ENCODE measurements at places on chromosomes 4 and X.

DNA sequence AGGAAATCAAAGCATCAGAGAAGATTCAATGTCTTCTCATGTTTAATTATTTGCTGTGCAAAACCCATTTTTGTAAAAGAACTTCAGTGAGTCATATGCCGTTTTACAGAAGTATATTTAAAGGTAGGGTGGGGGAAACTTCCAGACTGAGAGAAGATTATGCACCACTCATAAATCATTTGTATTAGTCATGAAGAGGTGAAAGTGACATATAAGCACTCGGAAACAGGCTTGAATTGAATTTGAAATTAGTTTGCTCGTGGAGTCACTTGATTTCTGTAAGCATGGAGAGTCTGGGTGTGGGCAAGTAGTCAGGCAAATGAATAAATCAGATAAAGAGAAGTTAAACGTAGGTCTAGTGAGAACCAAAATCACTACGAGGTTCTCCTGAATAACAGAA lies 335.1 kb downstream of the ANK2 start:
- DNase-seq = no peak

DNA sequence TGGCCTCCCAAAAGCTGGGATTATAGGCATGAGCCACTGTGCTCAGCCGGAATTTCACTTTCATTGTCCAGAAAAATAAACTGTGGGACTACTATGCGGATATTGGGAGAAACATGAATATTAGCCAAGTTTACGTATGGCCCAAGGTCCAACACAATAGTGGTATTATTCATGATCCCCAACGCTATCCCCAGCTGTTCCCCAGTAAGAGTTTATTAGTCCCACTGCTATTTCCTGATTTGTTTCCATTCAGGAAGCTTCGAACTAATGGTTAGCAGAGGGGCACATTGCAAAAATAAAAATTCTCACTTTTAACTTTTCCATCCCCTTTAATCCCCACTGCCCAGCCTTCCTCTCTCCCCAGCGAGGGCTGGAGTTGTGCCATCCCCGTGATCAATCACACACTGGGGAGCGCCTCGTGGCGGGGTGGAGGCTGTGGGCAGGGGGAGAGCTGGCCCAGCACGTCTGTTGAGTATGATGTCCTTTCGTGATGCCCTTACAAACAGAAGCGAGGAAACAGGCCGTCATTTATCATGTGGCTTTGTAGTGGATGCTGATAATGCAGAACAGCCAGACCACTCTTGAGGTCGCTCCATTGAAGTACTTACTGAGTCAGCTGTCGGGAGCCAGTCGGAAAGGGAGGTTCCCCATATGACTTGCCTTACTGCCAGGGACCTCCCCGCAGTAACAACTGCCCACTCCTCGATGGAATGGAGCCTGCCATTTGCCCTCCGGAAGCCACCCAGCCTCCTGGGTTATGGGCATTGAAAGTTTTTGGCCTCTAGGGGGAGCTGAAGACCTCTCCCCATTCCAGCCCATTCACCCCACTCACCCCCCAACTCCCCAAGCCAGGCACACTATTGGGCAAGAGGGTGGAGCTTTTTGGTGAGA lies 117.0 kb downstream of the KDR start:
- no peak for DNase-seq

- no peak for DNase-seq
These were observed 7.9 kb upstream of the UGT2B4 start for GRCh38 chr4:69503558-69503957.

- DNase-seq = no peak
These were observed 42.0 kb downstream of the REELD1 start for GRCh38 chr4:146256328-146256727.

DNA sequence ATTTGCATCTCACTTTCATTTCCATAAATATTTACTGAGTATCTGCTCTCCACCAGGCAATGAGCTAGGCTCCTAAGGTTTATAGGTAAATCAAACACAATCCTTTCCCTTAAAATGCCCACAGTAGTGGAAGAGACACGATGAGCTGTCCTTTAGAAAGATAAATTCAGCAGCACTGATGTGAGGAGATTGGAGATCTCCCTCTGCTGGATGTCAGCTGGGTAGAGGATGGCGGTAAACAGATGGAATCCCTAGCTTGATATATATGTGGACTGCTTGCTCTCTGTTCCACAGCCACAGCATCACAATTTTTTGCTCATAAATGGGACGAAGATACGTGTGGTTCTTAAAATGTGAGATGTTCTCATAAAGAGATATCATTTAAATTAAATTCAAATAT lies 216.4 kb upstream of the RASGEF1B start:
- DNase-seq = no peak

GRCh38 chr4:38536716-38537115 lies 127.3 kb upstream of the KLF3 start:
- no peak for DNase-seq

DNA sequence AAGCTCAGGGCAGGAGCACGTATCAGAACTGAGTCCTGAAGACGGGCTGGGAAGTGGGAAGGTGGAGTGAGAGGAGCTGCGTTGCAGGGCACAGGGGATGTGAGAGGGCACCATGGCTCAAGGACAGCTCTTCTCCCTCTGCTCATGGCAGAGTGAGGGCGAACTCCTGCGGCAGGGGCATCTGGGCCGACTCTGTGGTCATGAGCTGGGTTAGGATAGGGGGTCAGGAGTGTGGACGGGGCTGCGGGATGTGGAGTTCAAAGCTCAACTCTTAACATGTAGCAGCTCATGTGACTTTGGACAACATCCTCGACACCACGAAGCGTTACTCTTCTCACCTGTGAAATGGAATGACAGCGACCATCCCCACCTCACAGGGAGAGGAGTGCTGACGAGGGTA lies 19.4 kb upstream of the SORCS2 start:
- DNase-seq = no peak

DNA sequence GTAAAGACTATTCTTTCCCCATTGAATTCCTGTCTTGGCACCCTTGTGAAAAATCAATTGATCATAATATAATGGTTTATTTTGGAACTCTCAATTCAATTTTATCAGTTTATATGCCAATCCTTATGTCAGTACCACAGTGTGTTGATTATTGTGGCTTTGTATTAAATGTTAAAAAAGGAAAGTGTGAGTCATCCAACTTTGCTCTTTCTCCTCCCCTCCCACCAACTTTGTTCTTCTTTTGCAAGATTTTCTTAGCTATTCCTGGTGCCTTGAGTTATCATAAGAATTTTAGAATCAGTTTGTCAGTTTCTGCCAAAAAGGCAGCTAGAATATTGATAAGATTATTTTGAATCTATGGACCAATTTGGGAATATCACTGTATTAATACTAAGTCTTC lies 11.2 kb upstream of the RNF175 start:
- no peak for DNase-seq

DNA sequence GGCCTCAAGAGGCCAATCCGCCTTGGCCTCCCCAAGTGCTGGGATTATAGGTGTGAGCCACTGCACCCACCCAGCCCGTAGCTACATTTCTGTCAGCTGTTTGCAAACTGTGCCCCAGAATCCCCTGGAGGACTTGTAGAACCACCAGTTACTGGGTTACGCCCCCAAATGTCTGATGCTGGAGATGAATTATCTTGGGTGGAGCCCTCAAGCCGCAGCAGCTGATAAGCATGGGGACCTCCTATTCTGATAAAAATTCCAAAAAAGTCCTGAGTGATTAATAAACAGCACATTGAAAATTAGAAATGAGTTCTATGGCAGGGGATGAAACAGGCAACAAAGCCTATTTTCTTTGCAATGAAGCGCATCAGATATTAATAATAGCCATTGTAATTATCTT lies 105.0 kb downstream of the PTTG2 start:
- DNase-seq = no peak

DNA sequence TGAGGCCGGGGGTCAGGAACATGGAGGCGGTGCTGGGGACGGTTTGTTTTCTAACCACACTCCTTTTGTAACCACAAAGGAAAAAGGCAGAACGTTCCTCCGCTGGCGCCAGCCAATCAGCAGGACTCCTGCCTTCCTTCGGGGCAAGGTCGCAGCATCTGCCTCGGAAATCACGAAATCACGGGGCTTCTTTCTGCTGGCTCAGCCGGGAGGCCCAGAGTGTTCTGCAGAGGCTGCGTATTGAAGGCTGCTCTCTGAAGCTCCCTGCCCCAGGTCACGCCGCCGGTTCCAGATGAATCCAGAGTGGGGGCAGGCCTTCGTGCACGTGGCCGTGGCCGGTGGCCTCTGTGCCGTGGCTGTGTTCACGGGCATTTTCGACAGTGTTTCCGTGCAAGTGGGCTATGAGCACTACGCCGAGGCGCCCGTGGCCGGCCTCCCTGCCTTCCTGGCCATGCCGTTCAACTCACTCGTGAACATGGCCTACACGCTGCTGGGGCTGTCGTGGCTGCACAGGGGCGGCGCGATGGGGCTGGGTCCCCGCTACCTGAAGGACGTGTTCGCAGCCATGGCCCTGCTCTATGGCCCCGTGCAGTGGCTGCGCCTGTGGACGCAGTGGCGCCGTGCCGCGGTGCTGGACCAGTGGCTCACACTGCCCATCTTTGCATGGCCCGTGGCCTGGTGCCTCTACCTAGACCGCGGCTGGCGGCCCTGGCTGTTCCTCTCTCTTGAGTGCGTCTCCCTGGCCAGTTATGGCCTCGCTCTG lies 9.4 kb downstream of the TMEM187 start:
- DNase-seq = peak; percentile 69

GRCh38 chr4:12122316-12122715 lies 693.6 kb upstream of the HS3ST1 start:
- DNase-seq = no peak

DNA sequence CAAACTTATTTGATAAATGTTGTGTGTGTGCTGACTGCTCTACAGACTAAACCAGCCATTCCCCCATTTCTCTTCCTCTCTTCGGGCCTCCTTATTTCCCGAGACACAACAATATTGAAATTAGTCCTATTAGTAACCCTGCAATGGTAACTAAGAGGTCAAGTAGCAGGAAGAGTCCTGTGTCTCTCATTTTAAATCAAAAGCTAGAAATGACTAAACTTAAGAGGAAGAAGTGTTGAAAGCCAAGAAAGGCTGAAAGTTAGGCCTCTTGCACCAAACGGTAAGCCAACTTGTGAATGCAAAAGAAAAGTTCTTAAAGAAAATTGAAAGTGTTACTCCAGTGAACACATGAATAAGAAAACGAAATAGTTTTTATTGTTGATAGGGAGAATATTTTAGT lies 357.8 kb upstream of the SLC7A11 start:
- no peak for DNase-seq

GRCh38 chr4:139900964-139901376 lies 235.4 kb downstream of the MGST2 start:
- DNase-seq = no peak

- no peak for DNase-seq
These were observed 2.8 kb upstream of the PRDX4 start for GRCh38 chrX:23664496-23664895.

GRCh38 chrX:44314259-44314734 lies 29.2 kb downstream of the EFHC2 start:
- DNase-seq = peak; percentile 19
